ENCODE measurements at places on chromosomes 2 and 18.

DNA sequence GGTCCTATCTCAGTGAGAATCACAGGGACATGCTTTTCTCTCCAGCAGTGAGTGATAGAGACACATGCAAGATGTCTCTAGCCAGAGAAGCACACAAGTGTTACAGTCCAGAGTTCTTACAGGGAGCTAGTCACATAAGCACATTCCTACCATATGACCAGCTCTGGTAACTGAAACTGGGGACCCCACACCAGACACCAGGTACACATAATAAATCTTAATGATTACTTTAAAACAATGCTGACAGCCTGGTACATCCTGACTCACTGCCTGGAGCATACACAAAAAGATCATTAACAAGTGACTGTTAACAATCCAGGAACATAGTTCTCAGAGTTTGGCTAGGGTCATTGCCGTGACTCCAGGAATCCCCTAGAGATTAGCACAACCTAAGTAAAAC, 53.6 kb downstream of the GALNT1 start:
- DNase-seq = no peak

DNA sequence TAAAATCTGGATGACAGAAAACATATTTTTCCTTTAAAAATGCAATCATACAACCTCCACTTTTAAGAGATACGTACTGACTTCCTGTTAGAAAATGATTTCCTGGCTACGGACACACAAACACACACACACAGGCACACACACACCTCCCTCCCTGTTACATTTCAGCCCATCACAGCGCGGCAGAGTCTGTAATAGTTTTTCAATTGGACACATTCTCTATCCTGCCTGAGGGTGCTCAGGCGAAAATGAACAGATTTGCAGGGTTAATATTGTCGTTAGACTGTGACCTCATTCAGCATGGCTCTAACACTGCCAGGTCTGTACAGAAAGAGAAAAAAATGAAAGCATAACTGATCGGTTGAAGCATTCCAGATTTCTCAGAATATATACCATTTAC, 45.0 kb downstream of the KCTD1 start:
- DNase-seq = peak; percentile 28

GRCh38 chr2:109615637-109616144, 1.5 kb downstream of the SOWAHC start:
- DNase-seq = no peak

GRCh38 chr2:175755169-175755568, 246.9 kb downstream of the LNPK start:
- DNase-seq = no peak

DNA sequence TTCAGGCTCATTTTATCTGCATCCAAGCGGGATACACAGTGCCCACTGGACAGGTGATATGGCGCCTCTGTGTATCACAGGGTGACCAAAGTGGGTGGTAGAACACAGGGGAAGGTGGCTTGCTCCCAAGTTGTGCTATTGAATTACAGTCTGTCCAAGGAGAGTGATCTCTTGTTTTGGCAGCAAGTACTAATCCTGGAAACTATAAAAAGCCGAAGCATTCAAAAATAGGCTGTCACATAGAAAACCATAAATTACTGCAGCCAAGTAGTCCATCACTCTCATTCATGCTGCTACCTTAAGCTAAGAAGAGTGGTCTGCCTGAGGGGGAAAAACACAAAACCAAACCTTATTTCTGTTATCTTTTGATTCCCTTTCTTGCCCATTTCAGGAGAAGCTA, 237.1 kb upstream of the POU3F3 start:
- DNase-seq = no peak

GRCh38 chr2:150903055-150903454, 358.6 kb downstream of the RBM43 start:
- no peak for DNase-seq

DNA sequence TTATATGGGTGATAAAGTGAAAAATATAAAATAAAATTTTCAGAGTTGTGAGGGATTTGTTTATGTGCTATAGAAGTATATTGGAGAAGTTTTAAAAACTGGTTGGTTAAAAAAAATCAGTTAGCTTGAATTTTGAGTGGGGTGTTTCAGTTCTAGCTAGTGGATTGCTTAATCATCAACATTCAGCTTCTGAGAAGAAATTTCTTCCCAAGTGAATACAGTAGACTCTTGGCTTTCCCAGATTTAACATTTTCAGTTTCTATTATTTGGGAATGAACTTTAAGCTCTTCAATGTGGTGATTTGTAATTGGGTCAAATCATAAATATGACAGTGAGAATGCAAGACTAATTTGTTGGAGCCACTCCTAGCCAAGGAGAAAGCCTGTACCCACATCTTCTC, 120.8 kb downstream of the PLCL1 start:
- DNase-seq = no peak

DNA sequence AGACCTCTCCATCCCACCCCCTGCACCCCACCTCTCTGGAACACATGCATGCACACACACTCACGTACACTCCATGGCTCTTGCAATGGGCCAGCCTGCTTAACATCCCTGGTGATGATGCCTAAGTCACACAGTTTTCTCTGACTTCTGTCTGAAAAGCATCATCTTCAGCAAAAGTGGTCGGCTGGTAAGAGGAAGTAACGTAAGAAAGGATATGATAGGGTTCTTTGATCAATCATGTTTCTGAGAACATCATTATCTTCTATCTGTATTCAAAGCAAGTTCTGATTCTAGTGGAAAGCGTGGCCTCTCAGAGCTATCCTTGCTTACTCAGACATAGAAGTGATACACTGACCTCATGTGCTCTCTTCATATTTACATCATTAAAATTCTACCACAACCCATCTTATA, 11.4 kb upstream of the NDUFV2 start:
- DNase-seq = no peak

- peak; percentile 82 for DNase-seq
Measured at GRCh38 chr2:129922571-129923264, 56.7 kb upstream of the RAB6C start.

DNA sequence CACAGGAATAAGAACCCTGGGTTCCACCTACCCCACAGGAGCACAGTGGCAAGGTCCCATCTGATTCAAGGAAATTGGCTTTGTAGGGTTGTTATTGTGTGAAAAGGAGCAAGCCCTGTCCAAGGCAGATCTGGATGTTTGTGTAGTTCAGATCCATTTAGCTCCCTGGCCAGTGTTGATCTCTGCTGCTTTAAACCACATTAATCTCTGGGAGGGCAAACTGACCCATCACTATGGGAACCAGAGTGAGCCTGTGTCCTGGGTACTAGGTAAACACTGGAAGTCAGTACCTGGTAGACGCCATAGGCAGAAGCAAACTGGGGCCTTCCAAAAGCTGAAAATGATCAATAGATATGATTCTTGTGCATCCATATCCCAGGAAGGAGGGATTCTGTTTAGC, 271.5 kb upstream of the EPAS1 start:
- no peak for DNase-seq

- DNase-seq = no peak
Measured at GRCh38 chr2:142756430-142756829, 121.0 kb upstream of the KYNU start.

GRCh38 chr2:99152199-99152895, 2.4 kb downstream of the TSGA10 start:
- DNase-seq = no peak

GRCh38 chr2:238913931-238914647, 66.2 kb downstream of the TWIST2 start:
- DNase-seq = no peak

- DNase-seq = no peak
Measured at GRCh38 chr2:119591523-119591922, 47.3 kb downstream of the CFAP221 start.

Data from NCI-H526 (cell line).